ENCODE measurements at places on chromosomes 3 and 15.

- DNase-seq: no peak
Measured at GRCh38 chr3:13612829-13613228, 63.9 kb downstream of the FBLN2 start.

DNA sequence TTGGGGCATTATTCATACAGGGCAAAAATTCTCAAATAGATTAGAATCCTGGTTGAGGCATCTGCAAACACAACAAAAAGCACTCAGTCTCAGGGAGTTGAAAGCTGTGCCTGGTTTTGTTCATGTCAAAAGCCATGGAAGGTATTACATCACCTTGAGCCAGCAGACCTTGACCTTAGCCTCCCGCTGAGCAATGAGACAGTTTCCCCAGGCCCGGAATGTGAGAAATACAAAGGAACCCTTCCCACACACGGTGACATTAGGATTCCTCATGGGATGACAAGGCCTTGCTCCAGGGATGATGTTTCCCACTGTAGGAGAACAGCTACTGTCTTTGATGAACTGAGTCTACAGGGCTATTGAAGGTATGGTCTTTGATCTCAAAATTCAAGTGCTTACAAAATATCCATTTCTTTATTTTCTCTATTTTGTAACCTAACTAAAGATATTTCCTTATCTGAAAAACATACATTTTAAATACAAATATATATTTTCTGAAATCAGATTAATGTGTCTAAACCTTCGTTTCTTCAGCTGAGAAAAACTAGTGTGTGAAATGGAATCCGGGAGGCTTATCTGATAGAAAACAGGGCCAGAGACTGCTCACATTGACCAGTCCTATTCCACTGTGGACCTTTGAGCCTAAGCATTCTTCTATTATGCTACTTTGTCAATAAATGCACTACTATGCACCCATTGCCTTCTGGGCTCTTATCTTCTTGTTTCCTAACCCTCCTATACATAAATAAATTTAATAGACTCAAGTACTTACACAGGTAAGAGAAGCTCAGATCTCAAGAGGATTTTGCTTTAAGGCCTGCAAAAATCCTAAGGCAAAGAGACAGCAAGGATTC is 298.2 kb downstream of the KBTBD8 start:
- no peak for DNase-seq

- DNase-seq: no peak
Measured at GRCh38 chr3:192039593-192039992, 578.6 kb downstream of the PYDC2 start.

DNA sequence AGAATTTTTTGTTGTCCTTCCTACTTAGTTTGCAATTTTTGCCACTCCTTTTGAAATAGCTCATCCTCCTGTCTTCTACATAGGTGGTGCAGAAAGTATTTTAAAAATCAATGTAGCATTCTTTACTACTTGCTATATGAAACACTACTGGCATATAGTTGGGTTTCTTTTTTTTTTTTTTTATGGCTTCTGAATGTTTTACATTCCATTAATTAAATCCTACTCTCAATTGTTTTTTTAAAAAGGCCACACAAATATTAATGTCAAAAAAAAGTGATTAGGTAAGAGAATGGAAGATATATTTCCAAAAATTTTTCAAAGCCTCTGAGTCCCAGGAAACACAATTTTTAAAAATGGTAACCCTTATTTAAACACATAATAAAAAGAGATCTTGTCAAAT is 262.6 kb downstream of the MAGI1 start:
- DNase-seq: no peak

GRCh38 chr15:72925661-72926060 is 126.6 kb upstream of the NEO1 start:
- DNase-seq: no peak

DNA sequence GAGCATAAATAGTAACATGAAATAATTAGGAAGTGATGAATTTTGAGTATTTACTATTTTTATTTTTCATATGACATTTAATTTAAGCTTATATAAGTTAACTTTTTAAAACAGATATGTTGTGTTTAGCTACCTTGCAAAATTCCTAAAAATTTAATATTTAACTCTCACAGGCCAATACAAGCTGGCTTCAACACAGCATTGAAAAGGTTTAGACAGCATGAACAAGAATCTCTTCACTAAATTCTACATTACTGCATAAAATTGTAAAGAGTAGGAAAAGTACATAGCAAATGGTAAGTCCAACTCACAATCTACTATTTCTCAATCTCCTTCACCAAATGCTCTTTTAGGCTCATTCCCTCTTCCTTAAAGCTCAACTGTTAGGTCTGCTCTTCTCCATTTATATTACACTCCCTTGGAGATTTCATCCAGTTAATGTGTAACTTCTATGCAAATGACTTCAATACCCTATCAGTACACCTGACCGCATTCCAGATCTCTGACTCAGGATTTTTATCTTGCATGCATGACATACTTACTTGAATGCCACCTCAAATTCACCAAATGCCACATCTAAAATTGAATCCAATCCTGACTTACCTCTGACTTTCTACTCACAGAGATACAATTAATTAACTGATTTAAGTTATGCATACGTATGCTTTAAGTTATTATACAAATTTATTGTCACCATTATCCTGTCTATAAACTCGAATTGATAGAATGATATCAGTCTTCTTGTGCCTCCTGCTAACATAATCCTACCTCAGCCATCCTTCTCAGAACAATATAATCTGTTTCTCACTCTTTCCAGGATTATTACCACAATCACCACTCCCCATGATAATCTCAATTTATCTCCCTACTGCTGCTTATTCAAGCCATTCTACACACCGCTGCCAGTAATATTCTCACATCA is 127.0 kb downstream of the STAG1 start:
- DNase-seq: no peak

- DNase-seq: no peak
Measured at GRCh38 chr3:73046195-73046594, 15.3 kb upstream of the EBLN2 start.

GRCh38 chr3:23175341-23176083 is 27.6 kb upstream of the UBE2E2 start:
- DNase-seq: no peak

DNA sequence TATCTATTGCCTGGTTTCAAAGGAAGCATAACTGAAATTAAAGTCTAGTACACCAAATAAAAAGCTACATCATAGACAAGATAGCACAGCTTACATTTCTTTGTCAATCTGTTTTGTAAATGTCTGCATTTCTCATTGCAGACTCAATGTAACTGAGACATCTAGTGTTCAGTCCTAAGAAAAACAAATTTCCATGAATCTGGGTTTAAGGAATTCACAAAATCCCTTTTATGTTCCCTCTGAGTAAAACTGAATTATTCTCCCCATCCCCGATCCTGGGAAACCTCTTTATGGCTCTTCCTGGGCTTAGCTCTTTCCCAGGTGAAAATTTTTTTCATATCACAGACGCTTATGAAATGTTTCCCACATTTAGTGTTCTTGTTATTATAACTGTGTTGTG is 21.6 kb upstream of the RASA2 start:
- DNase-seq: no peak

- DNase-seq: no peak
Measured at GRCh38 chr3:55579496-55579895, 92.4 kb upstream of the WNT5A start.

DNA sequence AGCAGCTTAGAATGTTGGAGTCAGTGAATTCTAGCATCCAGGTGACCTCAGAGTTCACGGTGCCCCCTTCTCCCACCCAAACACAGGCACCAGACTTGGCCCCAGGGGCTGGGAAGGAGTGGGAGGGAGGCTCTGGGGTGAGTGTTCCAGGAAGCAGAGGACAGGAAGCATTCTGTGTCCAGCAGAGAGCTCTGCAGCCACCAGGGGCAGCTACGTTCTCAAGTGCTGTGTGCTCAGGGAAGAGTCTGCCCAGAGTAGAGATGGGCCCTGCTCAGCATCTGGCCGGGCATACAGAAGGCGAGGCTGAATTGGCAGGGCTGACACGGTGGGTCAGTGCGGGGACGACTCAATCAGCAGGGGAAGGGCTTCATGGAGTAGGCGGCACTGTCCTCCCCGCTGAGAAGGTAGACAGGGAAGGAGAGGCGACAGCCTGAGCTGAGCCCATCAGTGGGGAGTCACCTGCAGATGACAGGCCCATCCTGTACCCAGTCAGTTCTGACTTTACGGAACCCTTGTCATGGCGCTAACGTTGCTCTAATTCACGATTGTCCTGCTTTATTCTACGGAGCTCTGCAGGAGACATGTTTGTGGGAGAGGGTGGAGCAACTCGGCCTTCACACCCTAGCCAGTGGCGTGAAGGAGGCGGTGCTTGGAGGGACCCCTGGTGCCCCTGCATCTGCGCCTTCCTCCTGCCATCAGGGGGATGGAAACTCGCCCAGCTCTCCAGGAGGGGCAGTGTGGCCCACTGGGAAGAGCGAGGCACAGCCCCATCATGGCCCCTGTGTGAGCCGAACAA is 82.2 kb downstream of the C3orf70 start:
- no peak for DNase-seq

DNA sequence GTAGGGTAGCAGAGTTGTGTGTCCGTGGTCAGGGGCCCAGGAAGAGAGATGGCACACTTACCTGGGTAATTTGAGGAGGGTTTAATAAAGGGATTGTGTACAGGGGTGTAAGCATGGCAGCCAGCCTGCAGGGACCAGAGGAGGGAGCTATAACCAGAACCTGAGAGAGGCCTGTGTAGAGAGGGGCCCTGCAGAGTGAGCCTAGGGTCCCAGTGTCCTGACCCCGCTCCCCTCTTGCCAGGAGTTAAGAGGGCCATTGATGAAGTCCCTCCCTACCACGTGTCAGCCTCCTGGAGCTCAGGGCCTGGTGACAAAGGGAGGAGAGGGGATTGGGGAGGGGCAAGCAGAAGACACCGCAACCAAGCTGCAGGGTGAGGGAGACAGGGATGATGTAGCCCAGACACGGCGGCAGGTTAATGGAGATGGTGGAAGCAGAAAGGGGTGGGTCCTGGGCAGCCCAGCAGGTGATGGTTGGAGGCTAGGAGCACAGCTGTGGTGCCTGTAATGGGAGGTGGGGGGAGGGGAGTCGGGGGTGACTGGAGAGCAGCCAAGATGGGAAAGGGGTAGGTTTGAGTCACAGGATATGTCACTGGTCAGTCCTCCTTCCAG is 165.4 kb upstream of the TOPAZ1 start:
- no peak for DNase-seq

GRCh38 chr3:4207672-4208071 is 95.5 kb upstream of the SETMAR start:
- no peak for DNase-seq

GRCh38 chr15:32718227-32718820 is 520 bp downstream of the GREM1 start:
- DNase-seq: no peak

DNA sequence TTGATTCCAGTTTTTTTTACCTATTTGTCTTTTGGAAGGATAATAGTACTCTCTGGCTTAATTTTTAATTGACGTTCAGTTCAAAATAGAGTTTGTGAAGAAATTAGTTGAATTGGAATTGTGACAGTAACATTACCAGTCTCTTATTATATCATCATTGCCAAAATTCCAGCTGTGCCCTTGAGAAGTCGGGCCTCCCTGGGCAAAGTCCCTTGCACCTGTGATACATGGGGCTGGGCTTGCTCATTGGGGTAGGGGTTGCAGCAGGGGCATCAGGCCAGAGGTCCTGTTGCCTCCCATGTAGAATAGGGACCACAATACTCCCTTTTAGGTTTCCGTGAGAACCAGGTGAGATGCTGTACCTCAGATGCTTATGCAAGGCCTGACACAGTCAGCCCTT is 27.9 kb upstream of the APEH start:
- DNase-seq: no peak

DNA sequence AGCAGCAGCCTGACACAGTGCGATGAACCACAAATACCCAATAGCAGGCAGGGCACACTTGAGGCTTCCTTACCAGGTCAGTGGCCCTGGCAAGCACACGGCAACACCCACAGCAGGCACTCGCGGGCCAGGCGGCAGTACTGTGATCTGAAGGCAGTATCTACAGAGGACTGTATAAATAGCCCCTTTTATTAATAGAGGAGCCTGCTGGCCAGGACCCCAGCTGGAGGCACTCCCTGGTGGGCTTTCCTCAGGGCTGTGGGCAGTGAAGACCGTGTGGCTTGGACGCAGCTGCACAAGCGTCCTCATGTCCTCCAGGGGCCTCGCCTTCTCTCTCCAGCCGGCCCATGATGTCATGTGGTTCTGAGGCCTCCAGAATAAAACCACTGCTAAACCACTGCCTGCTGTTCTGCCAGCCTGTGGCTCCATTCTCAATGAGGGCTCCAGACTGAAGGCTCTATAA is 44.1 kb downstream of the LRIG1 start:
- DNase-seq: peak; percentile 20

- DNase-seq: no peak
Measured at GRCh38 chr15:41564286-41564959, 5.4 kb downstream of the TYRO3 start.

DNA sequence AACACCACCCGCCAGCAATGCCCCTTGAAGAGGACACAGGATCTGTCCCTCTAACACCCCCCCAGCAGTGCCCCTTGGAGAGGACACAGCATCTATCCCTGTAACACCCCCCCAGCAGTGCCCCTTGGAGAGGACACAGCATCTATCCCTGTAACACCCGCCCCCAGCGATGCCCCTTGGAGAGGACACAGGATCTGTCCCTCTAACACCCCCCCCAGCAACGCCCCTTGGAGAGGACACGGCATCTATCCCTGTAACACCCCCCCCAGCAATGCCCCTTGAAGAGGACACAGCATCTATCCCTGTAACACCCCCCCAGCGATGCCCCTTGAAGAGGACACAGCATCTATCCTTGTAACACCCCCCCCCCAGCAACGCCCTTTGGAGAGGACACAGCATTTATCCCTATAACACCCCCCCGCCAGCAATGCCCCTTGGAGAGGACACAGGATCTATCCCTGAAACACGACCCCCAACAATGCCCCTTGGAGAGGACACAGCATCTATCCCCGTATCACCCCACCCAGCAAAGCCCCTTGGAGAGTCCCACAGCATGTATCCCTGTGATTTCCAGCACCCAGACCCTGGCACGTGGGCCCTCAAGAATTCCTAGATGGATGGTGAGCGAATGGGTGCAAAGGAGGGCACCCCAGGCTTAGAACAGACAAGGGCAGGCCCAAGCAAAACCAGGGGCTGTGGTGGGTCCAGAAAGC is 26.9 kb downstream of the TNK2 start:
- DNase-seq: no peak

- DNase-seq: no peak
Measured at GRCh38 chr3:22969276-22969675, 233.9 kb upstream of the UBE2E2 start.

- DNase-seq: no peak
Measured at GRCh38 chr3:158058495-158059130, 47.6 kb downstream of the SHOX2 start.

DNA sequence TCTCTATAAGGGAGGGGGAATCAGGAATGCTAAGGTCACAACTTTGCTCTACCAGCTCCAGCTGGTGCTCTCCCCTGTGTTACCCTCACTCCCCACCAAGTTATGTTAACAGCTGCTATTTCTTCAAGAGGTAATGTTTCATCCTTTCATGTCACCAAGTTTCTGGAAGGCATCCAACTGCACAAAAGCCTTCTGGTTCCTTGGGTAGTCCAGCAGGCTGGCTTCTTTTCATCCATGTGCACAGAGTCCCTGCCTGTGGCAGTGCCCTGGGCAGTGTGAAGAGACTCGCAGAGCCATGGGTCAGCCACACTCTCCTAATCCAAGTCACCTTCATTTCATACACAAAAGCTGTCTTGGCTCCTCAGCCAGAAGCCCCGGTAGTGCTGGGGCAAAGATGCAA is 737.5 kb upstream of the LMCD1 start:
- no peak for DNase-seq

GRCh38 chr3:99248913-99249312 is 347.4 kb upstream of the DCBLD2 start:
- DNase-seq: no peak

- DNase-seq: no peak
Measured at GRCh38 chr15:28147801-28148200, 48.7 kb upstream of the OCA2 start.
